ENCODE measurements at places on chromosomes 12 and 14.

- no peak for DNase-seq
Observed at GRCh38 chr12:59118356-59118755, 198.1 kb upstream of the LRIG3 start.

- no peak for DNase-seq
Observed at GRCh38 chr12:3911409-3911808, 38.2 kb upstream of the PARP11 start.

GRCh38 chr12:75000120-75000519, 209.5 kb downstream of the KCNC2 start:
- DNase-seq = no peak

GRCh38 chr14:50340963-50341362, 28.8 kb downstream of the DMAC2L start:
- no peak for DNase-seq

GRCh38 chr12:68823696-68824095, 15.7 kb downstream of the MDM2 start:
- no peak for DNase-seq

GRCh38 chr14:35406506-35407305, 2.2 kb upstream of the NFKBIA start:
- peak; percentile 45 for DNase-seq

- no peak for DNase-seq
Observed at GRCh38 chr12:114444422-114445279, 38.7 kb upstream of the TBX5 start.

DNA sequence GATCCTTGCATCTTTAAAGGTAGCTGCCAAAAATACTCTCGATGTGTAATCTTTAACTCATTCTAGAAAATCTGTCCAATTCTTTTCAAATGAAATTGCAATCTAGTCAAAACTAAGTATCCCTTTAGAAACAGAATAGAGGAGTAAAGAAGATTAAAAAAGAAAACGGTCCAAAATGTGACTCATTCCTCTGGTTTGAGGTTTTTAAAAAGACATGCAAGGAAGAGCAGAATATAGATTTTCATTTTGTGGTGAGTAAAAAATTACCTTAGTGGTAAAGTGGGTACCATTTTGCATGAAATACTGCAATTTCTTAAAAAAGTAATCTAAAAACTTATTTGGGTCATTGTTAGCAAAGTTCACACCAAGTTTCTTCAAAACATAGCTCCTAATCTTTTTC, 108.4 kb downstream of the BRMS1L start:
- no peak for DNase-seq

- DNase-seq = no peak
Observed at GRCh38 chr12:68939505-68939904, 6.5 kb upstream of the CPM start.

DNA sequence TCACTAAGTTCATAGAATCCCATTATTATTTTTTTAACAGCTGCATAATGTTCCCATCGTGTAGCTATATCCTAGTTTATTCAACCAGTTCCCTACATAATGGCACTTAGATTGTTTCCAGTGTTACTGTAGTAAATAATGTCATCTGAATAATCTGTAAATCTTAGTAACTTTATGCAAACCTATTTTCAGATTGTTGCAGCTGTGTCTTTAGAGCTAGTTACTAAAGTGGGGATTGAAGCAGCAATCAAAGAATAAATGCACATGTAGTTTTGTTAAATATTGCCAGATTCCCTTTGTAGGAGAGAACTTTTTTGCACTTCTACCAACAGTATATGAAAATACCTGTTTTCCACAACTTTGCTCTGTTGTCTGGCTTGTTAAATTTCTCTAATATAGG, 13.1 kb downstream of the ARID2 start:
- DNase-seq = no peak

DNA sequence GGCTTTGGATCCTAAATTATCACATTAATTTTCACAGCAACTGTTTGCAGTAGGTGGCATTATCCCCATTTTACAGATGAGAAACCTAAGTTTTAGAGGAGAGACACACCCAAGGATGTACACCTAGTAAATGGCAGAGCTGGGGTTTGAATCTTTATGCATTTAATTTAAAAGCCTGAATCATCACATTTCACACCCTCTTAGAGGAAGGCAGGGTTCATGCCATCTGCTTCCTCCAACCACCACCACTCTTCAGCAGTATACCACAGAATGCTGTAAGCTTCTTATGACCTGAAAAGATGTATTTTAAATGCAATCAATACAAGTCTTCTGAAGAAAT, 90.3 kb downstream of the CRADD start:
- DNase-seq = no peak

DNA sequence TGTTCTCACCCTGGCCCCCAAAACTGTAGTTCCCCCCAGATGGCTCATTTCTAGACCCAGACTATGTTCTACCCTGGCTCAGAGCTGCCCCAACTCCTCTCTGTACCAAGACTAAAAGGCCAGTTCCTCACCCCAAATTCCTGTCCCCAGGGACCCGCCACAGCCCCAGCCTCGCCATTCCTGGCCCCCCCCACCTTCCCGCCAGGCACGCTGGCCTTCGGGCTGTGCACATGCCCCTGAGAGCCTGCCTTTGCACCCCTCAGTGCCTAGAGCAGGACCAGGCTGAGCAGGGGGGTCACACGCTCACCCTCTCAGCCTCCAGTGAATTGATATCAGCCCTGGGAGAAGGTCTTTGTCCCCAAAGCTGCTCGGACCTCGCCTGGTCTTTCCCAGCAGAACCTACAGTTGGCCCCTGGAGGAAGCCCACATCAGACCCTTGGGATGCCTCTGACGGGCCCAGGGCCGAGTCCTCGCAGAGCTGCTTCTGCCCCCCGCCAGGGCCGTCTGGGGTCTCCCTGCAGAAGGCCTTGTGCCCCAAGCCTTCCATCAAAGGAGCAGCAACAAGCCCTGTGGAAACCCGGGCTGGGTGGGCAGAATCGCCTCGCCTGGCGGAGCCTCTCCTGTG, 32.4 kb downstream of the BEGAIN start:
- DNase-seq = no peak

DNA sequence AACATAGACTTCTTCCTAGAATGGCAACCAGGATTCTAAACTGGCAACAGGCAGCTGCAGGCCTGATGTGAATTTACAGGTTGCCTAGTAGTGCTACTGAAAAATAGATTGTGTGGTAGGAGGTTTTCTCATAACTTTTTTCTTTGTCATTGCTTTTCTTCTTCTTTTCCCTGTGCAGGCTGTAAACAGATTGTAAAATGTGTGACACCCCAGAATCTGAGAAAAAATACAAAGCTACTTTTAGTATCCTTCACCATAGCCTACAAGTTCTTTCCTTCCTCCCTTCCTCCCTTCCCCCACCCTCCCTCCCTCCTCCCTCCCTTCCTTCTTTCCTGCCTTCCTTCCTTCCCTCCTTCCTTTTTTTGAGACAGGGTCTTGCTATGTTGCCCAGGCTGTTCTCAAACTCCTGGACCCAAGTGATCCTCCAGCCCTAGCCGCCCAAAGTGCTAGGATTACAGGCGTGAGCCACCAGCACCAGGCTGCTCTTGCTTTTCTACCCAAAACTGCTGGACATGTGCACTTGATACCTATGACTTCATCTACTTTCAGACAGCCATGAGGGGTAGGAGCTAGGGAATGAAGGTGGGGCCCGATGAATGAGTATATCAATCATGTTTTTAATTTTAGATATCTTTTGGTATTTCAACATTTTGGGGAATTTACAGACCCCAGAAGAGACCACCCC, 114.2 kb upstream of the EEA1 start:
- no peak for DNase-seq

DNA sequence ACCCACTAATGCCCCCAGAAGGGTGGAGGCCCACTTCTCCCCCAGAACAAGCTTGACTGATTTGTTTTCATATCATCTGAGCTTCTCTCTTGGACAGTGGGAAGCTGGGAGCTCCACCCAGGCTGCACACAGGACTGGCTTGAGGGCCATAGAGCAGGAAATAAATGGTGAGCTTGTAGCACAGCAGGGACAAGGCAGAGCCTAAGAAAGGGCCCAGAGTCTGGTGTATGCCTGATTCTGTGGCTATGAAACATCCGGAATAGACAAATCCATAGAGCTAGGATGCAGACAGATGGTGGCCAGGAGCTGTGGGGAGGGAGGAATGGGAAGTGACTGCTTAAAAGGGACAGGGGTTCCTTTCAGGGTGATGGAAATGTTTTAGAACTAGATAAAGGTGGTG, 79.0 kb downstream of the ARL6IP4 start:
- DNase-seq = no peak

DNA sequence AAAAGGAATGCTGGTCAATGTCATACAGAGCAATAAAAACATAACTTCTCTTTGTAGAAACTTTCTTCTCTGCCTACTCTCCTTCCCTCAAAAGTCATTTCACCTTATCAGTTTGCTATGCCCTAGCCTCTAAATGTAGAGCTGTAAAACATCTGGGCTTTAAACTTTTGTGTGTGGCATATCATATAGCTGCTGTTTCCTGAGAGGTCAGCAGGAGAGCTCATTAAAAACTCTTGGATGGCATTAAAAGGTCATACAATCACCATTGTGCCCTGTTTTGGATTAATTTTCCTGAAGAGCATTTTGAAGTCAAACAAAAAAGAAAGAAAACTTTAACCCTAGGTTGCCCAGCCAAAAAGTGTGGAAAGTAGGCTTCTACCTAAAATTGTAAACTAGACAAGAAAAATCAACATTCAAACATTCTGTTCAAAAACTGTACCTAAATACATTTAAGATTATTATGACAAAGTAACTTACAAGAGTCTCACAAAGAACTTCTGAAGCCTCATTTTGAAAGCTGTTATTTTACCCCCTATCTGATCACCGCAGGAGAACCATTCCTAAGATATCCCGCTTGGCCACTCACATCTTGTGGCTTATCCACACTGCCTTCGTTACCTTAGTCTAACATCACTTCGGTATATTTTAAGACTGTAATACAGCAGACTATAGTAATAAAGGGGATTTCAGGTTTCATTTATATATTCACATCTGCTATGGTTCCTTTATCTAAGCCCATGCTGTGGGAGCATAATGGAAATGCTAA, 38.1 kb downstream of the TXNDC16 start:
- DNase-seq = no peak

DNA sequence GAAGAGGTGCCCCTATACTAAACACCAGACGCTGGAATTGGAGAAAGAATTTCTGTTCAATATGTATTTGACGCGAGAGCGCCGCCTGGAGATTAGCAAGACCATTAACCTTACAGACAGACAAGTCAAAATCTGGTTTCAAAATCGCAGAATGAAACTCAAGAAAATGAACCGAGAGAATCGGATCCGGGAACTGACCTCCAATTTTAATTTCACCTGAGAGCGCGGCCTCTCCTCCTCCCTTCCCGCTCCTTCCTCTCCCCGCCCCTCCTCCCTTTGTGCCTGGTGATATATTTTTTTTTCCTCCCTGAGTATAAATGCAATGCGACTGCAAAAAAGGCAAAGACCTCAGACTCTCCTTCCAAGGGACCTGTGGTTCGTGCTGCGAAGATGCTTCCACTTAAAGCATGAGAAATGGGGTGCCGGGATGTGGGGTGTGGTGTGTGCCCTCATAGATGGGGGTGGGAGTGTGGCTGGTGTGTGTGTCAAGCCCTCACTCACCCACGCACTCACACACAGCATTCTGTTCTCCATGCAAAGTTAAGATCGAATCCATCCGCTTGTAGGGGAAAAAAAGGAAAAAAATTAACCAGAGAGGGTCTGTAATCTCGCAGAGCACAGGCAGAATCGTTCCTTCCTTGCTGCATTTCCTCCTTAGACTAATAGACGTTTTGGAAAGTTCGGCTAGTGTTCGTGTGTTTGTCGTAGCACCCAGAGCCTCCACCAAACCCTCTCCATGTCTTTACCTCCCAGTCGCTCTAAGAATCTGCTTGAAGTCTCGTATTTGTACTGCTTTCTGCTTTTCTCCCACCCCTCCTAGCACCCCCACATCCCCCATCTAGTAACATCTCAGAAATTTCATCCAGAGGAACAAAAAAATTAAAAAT, 4.5 kb downstream of the HOXC10 start:
- DNase-seq = peak; percentile 30

GRCh38 chr14:105294142-105294597, 6.6 kb downstream of the BRF1 start:
- no peak for DNase-seq

DNA sequence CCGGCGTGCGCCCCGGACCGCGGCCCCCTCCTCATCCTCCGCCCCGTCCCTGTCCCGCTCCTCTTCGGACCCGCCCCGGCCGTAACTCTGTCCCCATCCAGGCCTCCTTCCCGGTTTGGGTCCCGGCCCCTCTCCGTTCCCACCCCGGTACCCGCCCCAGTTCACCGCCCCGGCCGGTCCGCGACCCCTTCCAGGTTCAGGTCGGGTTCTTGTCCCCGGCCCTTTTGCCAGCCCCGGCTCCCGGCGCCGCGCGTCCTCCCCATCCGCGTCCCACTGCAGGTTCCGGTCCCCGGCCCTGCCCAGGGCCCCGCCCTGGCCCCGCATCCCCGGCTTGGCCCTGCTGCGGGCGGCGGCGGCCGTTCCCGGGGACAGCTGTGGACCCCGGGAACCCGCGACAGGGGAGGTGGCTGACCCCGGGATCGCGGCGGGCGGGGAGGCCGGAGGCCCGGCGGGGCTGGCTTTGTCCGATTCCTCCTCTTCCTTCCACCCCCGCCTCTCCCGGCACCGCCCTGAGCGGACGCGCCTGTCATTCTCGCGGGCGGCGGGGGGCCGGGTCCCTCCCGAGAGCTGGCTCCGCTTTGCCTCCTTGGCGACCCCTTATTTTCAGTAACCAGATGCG, 601 bp downstream of the KLC1 start:
- DNase-seq = peak; percentile 28

DNA sequence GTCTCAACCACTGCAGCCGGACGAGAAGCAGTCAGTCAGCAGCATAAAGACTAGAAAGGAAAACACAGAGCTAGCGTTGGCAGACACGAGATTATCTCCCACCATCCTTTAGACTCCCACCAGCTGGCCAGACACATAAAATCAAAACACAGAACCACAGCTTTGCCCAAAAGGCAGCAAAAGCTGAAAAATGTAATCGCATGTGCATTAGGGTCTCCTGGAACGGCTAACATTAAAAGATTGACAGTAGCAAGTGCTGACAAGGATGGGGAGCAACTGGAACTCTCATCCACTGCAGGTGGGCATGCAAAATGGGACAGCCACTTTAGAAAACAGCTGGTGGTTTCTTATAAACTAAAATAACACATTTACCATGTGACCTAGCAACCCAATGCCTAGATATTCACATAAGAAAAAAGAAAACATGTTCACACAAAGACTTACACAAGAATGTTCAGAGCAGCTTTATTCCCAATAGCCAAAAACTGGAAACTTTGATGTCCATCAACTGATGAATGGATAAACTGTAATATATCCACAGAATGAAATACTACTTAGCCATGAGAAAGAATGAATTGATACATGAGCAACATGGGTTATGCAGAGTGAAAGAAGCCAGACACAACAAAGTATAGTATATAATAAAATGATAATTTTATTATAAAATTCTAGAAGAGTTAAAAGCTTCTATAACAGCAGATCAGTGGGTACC, 37.7 kb downstream of the NCOR2 start:
- no peak for DNase-seq

Data from prostate gland (tissue), 2 donors.